ENCODE measurements at places on chromosomes 5 and 9.

DNA sequence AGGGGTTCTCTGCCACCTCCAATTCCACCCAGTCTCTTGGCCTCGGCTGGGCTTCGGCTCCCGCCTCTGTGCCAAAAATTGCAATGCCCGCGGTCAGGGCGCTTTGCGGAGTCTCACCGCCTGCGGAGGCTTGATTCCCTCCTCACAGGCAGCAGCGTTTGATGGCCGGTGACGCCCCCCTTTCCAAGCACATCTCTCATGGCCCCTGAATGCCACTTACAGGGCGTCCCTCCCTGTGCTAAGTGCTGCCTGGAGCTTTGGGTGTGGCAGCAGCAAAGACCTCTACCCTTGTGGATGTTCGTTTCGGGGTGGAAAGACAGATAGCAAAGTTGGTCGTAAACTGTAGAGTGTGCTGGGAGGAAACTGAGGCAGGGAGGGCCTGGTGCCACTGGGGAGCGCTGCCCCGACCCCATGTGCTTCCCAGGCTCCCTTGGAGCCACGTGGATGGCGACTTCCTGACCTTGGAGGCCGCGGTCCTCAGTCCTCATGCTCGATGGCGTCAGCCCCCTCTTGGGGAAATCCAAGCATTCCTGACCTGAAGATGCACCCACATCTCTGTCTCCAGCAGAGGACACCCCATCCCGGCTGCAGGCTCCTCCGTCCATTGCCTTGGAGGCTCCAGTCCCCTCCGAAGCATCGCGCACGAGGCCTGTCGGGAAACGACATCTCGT, 249.2 kb upstream of the IRX4 start:
- DNase-seq = no peak

DNA sequence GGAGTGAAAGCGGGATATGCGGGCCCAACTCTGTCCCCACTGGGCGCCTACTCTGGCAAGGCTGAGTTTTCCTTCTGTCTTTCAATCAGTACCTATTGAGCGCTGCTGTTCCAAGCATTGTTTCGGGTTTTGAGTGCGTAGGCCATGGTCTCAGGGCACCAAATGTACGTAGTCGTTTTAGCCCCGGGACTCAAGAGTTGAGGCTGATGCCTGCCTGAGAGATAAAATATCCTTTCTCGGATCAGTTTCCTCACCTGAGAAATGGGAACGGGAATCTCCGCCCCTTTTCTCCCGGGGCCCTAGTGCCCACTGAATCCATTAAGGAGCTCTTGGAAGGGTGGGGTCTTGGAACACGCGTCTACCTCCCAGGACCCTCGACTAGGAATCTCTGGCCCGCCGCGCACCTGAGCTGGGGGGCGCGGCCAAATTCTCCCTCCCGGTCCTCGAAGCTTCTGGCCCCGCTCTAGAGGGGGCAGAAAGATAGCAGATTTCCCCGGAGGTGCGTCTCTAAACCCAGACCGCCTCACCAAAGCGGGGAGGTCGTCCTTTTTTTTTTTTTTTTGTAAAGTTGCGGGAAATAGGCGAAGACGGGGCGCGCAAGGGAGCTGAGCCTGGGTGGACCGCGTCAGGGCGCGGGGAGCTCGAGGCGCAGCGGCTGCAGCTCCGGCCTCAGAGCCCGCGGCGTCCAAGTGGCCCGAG, 494 bp upstream of the CXXC5 start:
- DNase-seq = no peak

DNA sequence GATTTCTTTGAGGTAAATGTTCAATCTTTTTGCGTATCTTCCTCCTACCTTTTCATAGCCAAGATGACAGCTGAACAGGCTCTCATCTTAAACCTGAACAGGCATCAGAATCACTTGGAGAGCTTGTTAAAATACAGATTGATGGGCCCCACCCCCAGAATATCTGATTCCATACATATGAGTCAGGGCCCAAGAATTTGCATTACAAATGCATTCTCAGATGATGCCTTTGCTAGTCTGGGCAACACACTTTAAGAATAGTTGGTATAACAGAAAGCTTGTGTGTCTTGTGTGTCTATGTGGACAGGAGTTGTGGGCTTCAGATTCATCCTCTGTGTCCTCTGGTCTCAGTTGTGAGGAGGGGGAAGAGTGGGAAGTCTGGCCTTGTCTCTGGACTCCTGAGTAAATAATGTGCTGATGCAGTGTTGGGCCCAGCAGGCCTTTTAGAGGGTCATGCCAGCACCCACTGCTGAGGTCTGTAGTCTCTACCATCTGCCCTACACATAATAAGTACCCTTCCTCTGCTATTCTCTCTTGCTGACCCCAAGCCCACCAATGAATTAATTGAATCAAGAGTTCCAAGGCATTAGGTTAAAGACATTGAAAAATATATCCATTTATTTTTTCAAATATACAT, 43.1 kb downstream of the PTCD2 start:
- no peak for DNase-seq

DNA sequence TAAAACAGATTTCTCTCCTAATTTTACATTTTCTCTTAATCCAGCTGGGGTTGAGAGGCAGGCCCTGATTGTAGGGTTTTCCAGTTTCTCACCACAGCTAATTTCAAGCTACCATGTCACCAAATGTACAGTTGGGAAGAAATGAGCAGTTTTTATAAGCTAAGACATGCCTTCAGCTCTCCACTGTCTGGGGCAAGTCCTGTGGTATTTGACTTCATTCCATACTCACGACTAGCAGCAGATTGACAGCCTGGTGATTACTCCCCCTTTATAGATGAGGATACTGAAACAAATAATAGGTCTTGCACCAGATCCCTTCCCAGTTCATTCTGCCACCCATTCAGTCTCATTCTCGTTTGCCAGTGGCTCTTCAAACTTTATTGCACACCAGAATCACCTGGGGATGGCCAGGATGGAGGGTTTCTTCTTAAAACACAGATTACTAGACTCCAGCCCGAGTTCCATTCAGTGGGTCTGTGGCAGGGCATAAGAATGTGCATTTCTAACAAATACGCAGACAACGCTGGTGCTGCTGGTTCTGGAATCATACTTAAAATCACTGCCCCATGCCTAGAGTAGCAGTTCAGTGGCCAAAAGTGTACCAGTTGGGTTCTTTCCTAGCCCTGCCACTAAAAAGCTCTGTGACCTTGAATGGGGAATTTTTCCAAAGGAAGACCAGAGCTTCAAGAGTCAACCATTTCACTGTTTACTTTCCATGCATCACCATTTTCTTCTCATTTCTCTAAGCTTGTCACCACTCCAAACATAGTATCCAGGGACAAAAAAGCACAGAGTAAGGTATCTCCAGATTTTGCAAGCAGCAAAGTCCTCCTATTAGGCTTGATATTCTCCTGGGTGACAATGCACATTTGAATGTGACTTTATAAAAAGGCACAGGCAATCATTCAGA, 64.3 kb downstream of the CSNK1A1 start:
- no peak for DNase-seq

DNA sequence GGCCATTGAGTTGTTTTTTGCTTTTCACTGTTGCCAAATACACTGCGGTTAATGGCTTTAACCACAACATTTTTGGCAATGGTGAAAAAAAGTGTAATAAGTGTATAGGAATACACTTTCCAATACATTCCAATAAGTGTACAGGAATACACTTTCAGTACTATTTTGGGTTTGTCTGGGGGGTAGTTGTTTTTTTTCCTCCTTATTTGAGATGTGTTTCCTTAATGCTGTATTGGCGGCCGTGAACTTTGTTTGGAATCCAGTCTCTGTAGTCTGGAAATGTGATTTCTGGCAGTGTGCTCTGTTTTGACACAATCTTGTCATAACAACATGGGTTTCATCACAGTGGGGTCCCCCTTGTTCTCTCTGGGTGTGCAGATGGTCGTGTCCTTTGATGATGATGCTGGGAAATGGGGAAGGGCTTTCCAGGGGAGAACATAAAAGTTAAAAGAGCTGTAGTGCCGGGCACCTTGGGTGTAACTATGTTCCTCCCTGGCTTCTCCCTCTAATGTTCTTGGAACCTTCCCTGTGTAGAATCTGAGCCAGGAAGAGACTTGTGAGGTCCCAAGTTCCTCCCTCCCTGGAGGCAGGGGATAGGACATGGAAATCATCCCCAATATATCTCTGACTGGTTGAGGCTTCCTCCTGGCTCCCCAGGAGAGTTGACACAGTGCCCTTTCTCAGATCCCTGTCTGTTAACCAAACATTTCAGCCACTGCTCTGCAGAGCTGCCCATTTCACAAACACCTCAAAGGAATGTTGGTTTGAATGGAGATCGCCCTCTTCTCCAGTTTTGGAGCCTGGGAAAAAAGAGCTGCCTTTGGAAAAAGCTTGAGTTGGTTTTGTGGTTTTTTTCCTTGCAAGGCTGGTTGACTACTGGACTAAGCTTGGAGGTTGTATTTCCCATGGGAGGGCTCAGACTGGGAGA, 44.8 kb downstream of the RCL1 start:
- DNase-seq = no peak

DNA sequence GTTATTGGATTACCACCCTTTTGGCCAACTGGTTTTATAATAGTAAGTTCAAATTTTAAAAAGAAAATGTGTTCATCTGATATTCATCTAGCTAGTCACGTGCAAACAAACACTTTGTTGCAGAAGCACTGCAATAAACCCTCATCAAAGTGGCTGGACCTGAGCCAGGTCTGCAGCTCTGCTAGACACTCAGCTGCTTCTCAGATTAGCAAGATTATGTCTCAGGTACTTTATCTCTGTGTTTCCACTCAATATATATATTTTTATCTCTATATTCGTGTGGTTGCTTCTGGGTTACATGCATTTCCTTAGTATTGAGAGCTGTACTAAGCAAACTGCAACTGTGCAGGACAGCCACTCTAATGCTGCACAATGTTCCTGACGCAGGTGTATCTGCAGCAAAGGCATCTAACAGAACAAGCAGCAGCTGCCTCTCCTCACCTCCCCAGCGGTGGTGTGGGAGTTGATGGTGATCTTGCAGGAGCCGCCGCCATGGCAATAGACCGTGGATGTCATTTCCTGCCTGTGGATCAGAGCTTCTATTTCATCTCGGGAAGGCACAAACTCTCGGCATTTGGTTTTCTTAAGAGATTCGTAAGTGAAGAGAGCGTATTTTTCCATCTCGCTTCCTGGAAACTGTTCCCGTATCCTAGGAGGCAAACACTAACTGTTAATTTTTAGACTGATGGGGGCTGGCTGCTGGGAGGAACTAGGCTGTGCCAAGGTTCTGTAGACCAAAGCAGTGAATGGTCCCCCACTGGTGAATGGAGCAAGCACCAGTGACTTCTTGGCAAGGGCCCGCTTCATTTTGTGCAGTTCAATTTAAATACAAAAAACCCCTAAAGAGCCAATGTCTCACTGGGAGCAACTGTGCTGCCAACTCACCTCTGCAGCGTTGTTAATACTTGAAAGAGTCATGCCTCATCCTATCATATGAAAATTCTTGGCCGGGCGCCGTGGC, 56.7 kb upstream of the RETREG1 start:
- DNase-seq = no peak

- DNase-seq = no peak
Measured at GRCh38 chr5:139872851-139873794, 77.5 kb downstream of the PSD2 start.

DNA sequence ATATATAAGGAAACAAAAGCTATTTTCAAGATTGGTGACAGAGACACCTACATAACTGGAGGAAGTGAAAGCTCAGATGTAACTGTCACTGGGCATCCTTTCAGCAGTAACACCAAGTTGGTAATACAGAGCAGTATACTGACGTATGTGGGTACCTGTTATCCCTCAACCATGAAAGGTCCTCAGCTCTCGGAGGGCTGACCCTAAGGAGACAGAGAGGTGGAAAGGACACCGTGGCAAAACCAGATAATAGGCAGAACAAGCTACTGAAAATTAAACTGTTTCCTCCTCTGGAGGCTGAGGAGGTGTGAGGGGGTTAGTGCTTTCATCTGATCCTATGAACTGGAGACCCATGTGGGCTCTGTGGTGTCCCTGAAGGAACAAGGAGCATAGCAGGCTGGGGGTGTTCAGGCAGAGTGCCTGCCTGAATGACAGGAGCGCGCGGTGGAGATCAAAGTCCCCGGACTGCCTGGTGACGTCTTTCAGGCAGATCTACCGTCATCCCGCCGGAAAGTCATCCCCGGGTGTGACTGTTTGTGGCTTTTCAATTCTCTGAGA, 130.2 kb upstream of the FSTL4 start:
- no peak for DNase-seq

GRCh38 chr5:72465066-72465465, 42.1 kb downstream of the ZNF366 start:
- no peak for DNase-seq

- DNase-seq = no peak
Measured at GRCh38 chr5:105931881-105932421, 1738.8 kb downstream of the EFNA5 start.

DNA sequence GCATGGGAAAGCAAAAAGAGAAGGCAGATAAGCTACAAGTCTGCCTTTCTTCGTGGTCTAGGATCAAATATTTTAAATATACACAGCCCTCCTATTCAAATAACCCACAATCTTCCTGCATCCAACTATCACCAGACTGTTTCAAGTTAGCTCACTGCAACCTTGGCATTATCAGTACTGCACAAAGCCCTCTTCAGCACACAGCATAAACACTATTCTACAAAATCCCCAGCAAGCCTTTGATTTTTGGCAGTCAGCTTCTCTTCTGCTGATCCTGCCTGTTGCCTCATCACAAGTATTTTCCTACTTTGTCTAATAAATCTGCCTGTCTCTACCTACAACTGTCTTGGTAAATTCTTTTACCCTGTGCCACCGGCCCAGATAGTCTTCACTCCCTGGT, 142.9 kb downstream of the COX7C start:
- DNase-seq = no peak

DNA sequence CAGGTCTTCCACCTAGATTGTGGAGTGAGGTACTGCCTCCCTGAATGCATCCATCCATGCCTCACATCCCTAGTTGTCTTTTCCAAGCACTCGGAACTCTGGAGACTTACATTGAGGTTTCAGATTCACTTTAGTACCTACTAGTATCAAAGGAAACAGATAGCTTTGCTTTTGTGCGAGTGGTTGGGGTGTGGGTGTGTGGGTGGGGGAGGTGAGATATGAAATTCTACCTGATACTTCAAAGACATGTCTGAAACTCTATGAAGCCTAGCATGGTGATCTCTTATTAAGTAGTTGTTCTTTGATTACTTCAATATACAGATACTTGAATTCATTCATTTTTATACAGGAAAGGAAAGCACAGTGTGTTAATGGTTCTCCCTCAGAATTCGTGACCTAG, 64.4 kb downstream of the MCCC2 start:
- DNase-seq = no peak

DNA sequence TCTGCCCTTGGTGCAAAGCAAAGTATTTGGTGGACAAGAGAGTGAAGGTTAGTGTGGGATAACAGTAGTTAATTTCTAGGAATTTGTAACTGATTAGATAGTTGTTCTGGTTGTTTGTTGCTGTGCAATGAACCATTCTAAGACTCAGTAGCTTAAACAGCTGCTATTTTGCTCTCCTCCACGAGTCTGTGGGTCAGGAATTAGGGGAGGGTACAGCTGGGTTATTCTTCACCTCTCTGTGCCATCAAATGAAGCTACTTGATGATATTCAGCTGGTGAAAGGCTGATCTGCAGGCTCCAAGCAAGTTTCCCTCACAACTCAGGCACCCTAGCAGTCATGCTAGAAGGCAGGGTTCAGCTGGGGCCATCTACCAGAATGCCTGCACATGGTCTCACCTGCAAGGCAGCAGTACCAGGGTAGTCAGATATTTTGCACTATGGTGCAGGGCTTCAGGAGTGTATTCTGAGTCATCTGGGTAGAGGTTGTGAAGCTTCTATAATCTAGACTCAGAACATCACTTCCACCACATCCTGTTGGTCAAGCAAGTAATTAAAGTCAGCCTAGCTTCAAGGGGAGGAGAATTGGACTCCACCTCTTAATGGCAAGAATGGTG, 159.5 kb upstream of the SLC28A3 start:
- DNase-seq = no peak

GRCh38 chr9:110578575-110579033, 937 bp downstream of the SVEP1 start:
- DNase-seq = no peak

GRCh38 chr5:94281236-94281801, 337.1 kb downstream of the KIAA0825 start:
- DNase-seq = no peak

All from stimulated activated CD4-positive, alpha-beta T cell treated with anti-CD3 and anti-CD28 coated beads, Interleukin-15, amount 100 ng/mL, for 1 hour (primary cell).